Bronchial smooth muscle cell (primary cell): ENCODE measurements at places on chromosomes 7 and 10. TPM values are rescaled to one million over a fixed set of nuclear protein-coding genes. Genes with fewer than 3 reads are reported as not detected.

CACNB2 gene
- 1.2 and 1.3 TPM in 2 replicates for total RNA-seq

GDF2 gene
- not detected in 2 replicates for total RNA-seq

CALML5 gene
- 0.17 TPM in 1 of 2 replicates, not detected in the other for total RNA-seq

BAIAP2L1 gene
- 0.77 and 1.3 TPM in 2 replicates for total RNA-seq

MYL10 gene
- total RNA-seq = not detected in 2 replicates

SLC13A1 gene
- not detected in 2 replicates for total RNA-seq

SORCS1 gene
- total RNA-seq = not detected in 2 replicates

CTAGE6 gene
- under 0.01 and 0.17 TPM in 2 replicates for total RNA-seq

CYP2C19 gene
- total RNA-seq = not detected in 2 replicates

ITIH5 gene
- total RNA-seq = 0.16 and 0.17 TPM in 2 replicates

AMZ1 gene
- total RNA-seq = 0.32 and 0.43 TPM in 2 replicates

SH2D4B gene
- under 0.01 TPM in 1 of 2 replicates, not detected in the other for total RNA-seq

LIPK gene
- total RNA-seq = not detected in 2 replicates
